ENCODE measurements at places on chromosomes 16 and 17. TPM values are rescaled to one million over a fixed set of nuclear protein-coding genes. Genes with fewer than 3 reads are reported as not detected.

The DHX38 gene
- polyA plus RNA-seq: 52.4 TPM

The TBX21 gene
- polyA plus RNA-seq: 0.15 TPM

The ANKRD40CL gene
- not detected for polyA plus RNA-seq

The TRIM47 gene
- polyA plus RNA-seq: 26.3 TPM

The EARS2 gene
- 17.6 TPM for polyA plus RNA-seq

The KRT34 gene
- polyA plus RNA-seq: not detected

The C1QL1 gene
- polyA plus RNA-seq: 1.5 TPM

The TAOK1 gene
- polyA plus RNA-seq: 29.9 TPM

The CARHSP1 gene
- polyA plus RNA-seq: 141 TPM

The KCNJ18 gene
- polyA plus RNA-seq: not detected

The ARHGAP44 gene
- 4.5 TPM for polyA plus RNA-seq

The ERI2 gene
- 18.2 TPM for polyA plus RNA-seq

The KRTAP1-1 gene
- not detected for polyA plus RNA-seq

The ADAD2 gene
- polyA plus RNA-seq: 1.4 TPM

The KCNJ2 gene
- polyA plus RNA-seq: 3.4 TPM

The CCL17 gene
- not detected for polyA plus RNA-seq

The LRRC75A gene
- polyA plus RNA-seq: 5.8 TPM

The CPSF4L gene
- not detected for polyA plus RNA-seq

The TBX6 gene
- polyA plus RNA-seq: 0.77 TPM

The NAGPA gene
- polyA plus RNA-seq: 6.3 TPM

The BMERB1 gene
- 21.0 TPM for polyA plus RNA-seq

The MPO gene
- 11.4 TPM for polyA plus RNA-seq

The NEUROD2 gene
- polyA plus RNA-seq: 0.05 TPM

The SLC43A2 gene
- polyA plus RNA-seq: 7.8 TPM

The ACAP1 gene
- polyA plus RNA-seq: 13.6 TPM

The PRR29 gene
- polyA plus RNA-seq: 2.5 TPM

The EME2 gene
- 7.2 TPM for polyA plus RNA-seq

The CD19 gene
- polyA plus RNA-seq: 0.32 TPM

The COL1A1 gene
- polyA plus RNA-seq: 3,874 TPM

The KRT20 gene
- not detected for polyA plus RNA-seq

The PPP1R27 gene
- polyA plus RNA-seq: 52.6 TPM

The RASD1 gene
- polyA plus RNA-seq: 6.9 TPM
